ENCODE measurements at places on chromosomes 6 and 20. TPM values are rescaled to one million over a fixed set of nuclear protein-coding genes. Genes with fewer than 3 reads are reported as not detected.

- DNase-seq = no peak
These were observed 16.9 kb upstream of the CSE1L start for GRCh38 chr20:49029203-49029602.

GRCh38 chr6:112606656-112607435 is 259.7 kb downstream of the RFPL4B start:
- no peak for DNase-seq

DNA sequence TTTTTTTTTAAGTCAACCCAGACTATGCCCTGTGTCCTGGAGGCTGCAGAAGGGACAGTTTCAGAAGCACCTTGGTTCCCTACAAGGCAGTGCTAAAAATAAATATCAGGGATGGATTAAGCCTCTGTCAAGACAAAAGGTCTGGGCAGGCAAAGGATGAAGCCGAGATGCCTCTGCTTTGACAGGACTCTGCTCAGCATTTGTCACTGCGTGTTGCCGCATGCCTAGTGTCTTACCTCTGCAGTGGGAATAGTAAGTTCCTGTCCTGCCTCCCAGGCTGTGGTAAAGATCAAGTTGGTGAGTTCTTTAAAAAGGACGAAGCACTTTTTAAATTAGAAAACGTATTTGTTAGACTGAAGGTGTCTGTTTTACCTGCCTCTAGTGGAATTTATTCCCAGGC is 15.1 kb downstream of the AAR2 start:
- no peak for DNase-seq

DNA sequence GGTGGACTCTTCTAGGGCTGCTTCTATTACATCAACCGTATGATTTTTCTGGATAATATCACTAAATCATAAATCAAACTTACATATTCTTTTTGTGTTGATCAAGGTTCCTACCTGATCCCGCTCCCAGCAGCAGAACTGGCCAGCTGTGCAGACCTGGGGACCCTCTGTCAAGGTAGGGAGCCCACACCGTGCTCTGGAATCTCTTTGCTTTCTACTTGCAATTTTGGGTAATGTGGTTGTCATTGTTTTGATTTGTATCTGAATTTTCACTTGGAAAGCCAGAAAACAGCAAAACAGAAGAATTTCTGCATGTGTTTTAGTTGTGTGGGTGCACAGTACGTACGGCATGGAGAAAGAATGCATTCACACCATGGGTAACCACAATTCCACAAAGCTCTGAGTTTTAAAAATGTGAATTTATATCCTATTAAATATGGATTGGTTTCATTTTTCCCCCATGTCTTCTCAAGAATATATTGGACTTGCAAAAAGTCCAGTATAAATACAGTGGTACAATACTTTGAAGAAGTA is 80.1 kb downstream of the ADGRG6 start:
- no peak for DNase-seq

- DNase-seq = no peak
These were observed 14.3 kb upstream of the SIRT5 start for GRCh38 chr6:13559968-13560650.

GRCh38 chr20:41524980-41525613 is 93.1 kb downstream of the CHD6 start:
- DNase-seq = no peak

GRCh38 chr6:105600336-105601260 is 197.7 kb upstream of the PREP start:
- DNase-seq = no peak

DNA sequence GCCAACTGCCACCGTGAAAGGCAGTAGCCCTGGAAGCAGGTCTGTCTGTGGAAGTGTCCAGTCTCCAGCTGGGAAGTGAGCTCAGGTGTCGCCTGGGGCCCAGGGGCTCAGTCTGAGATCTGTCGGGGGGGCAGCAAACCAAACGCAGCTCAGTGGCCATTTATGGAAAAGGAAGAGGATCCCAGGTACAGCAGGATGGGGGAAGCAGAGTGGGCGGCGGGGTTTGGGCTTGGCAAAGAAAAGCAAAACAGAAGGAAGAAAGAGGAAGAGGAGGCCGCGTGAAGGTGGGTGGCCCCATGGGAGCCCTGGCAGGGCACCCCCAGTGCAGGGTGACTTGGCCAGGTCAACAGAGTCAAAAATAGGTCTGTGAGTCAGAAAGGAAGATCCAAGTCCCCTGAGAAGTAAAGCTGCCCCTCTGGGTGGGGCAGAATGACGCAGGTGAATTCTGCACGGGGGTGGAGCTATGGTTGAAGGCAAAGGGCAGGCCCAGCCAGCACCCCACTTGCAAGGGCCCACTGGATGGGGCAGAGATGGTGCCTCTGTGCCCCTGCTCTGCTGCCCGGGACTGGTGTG is 5.3 kb downstream of the PXDC1 start:
- DNase-seq = no peak

DNA sequence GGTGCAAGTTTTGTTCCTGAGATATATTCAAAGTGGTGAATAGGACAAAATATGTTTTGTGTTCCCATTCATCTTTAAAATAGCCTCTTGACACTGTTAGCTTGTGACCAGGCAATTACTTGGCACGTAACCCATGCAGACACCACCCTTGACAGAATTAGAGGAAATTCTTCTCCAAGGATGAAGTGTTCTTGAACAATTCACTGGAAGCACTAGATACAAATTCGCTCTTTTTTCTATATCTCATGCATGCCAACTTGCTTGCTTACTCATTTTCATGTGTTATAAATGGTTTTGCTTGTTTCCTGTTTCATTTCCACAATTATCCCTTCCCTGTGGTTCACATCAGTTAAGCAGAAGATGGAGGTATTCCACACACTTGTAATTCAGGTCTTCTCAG is 105.2 kb upstream of the MAN1A1 start:
- DNase-seq = no peak

- no peak for DNase-seq
These were observed 59.9 kb upstream of the PMEPA1 start for GRCh38 chr20:57769756-57770155.

DNA sequence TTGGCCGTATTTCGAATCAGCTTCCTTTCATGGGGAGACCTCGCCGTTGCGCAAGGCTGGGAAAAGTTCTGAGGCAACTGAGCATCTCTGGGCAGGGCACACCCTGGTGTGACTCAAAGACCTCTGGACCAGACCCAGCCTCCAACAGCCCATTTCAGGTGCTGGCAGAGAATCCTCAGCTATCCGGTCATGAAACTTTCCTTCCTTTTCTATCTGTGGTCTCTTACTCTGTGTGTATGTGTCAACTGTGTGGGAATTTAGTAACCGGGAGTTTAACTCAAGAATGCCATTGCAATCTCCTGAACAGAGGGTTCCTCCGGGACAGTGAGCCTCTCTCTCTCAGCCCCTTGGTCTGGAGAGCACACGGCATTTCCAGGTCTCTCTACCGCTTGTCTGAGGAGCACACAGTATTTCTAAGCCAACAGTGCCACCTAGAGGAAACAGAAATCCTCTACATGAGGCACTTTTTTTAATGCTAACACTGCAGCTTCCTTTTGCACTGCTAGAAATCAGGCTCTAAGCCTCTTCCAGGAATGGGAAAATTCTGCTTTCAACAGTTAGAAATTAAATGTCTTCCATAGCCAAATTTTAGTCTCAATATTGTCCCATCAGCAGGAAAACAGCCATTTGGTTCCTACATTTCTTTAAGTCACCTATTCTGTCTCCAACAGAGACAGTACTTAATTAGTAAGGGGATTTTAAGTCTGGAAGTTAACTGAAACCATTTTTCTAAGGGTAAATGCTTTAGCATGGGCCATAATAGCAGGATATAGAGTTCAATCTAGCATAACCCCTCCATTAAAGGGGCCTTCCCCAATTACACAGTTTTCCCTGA is 32.7 kb downstream of the PLN start:
- peak; percentile 77 for DNase-seq

- DNase-seq = no peak
These were observed 8.8 kb upstream of the BTN3A3 start for GRCh38 chr6:26431258-26432172.

DNA sequence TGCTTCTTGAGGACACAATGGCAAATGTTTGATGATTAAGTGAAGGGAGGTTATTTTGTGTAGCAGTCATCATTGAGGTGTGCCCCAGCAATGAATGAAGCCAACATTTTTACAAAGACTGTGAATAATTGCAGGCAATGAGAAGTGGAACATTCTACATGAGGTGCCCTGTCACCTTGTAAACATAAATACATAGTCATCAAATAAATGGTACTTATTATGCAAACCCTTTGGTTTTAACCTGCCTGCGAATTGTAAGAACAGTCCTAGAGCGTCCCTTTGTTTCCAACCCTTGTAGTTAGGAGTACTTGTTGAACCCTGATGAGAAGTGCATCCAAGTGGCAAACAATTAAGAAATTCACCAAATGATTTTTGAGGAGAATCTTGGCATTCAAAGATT is 7.1 kb upstream of the KIZ start:
- DNase-seq = no peak

DNA sequence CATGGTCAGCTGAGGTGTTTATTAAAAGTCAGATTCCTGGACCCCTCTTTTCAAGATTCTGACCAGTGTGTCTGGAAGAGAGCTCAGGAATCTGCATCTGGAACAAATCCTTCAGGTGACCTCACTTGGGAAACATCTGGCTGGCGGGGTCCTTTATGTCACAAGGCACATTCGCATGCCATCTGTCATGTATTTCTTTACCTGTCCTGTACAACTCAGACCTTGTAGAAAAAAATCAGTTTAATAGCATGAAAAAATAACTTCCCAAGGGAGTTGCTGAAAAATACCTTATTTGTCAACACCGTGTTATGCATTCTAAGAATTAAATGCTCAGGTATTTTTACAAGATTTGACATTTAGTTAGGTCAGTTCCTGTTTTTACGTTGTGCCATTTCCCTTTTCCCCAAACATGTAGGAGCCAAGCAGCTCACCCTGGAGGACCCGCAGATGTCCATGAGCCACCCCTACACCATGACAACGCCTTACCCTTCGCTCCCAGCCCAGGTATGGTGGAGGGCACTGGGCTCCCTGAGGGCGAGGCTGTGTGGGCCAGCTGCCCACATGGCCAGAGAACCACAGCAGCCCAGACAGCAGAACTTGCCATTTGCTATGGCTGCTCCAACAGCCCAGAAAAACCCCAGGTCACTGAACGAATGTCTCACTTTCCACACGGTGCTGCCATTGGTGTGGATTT is 4.0 kb downstream of the IRF4 start:
- peak; percentile 33 for DNase-seq

- DNase-seq = peak; percentile 30
These were observed 62.5 kb upstream of the TIAM2 start for GRCh38 chr6:154932515-154933027.

GRCh38 chr6:33700391-33701050 is 11.0 kb downstream of the UQCC2 start:
- DNase-seq = peak; percentile 86

DNA sequence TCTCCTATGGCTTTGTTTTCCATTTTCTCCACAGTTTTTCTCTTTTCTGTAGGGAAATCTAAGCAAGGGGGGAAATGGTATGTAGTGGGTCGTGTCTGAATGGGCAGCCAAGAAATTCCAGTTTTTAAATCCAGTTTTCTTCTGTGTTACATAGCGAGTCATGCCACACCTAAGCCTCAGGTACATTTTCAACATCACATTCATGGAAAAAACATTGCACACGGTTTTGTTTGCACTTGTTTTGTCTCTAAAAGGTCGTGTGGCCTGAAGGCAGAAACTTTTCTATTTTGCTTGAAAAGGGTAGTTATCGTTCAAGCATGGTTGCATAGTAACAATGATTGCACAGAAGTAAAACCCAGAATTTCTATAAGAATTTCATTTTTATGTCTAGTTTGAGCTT is 70.5 kb downstream of the MOXD1 start:
- no peak for DNase-seq

DNA sequence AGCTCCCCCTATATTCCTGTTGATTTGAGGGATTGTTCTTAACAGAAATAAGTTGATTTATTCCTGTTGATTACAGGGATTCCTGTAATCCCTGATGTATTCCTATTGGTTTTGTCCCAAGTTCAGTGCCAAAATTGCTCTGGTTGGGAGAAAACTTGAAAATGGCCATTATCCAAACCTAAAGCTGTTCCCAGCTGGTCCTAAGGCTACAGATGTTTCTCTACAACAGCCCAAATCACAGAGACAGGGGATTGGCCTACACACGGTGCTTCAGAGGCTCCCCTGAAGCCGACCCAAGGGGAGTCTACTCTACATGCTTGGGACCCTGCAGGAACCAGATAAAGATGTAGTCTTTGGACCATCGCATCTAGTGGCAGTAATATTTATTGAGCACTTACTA is 99.0 kb upstream of the AKAP12 start:
- no peak for DNase-seq

DNA sequence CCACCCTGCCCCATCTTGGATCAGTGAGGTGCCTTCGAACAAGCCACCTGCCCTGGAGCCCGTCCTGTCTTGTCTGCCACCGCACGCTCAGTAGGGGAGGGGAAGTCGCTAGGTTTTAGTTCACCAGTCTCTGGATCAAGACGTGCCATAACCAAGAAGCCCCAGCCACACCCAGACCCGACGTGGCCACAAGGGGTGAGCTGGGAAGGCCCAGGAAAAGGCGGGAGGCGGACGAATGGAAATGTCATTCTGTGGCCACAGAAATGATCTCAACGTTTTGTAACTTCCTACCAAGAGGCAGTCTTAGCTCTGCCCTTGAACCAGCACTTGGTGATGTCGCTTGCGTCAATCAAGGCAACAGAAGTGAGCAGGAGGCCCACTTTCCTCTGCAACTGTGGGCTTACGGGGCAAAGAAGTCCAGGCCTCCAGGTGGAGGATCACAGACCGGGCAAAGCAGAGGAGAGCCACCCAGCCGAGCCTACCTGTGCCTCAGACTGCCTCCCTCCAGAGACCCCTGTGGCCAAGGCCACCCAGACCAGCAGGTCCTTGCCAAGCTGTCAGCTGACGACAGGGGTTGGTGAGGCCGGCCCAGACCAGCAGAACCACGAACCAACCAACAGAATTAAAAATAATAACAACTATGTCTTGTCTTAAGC is 14.5 kb downstream of the GMEB2 start:
- DNase-seq = no peak

- no peak for DNase-seq
These were observed 297.6 kb downstream of the CDH26 start for GRCh38 chr20:60255866-60256265.

- no peak for DNase-seq
These were observed 63.4 kb upstream of the PMEPA1 start for GRCh38 chr20:57773059-57773815.

DNA sequence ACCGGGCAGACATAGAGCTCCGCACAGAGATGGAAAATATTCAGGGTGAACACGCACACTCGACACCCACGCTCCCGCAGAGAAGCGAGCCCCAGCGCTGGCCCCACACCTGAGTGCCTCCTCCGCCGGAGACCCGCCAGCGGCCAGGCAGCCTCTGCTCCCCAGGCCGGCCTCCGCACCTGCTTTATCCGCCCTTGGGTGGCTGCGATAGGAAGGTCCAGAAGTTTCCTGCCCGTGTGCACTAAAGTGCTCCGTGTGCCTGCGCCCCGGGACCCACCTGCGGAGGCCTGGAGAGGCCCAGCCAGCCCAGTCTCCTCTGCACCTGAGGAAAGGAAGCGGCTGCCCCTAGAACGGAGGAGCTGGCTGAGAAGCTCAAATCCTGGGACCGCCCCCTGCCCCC is 10.8 kb upstream of the FOXC1 start:
- no peak for DNase-seq

- DNase-seq = peak; percentile 81
These were observed 21.6 kb upstream of the MTRF1L start for GRCh38 chr6:153023977-153024708.

The IYD gene
- not detected for total RNA-seq

The CST5 gene
- 0.26 TPM for total RNA-seq

The ULBP2 gene
- 0.37 TPM for total RNA-seq

The CUL9 gene
- total RNA-seq = 18.1 TPM

The MCM9 gene
- total RNA-seq = 15.8 TPM

The MRPL14 gene
- total RNA-seq = 60.0 TPM

The TP53TG5 gene
- not detected for total RNA-seq

The RAET1L gene
- not detected for total RNA-seq

The CAPN11 gene
- not detected for total RNA-seq

The RSPH4A gene
- total RNA-seq = 0.21 TPM

The MAFB gene
- 1.2 TPM for total RNA-seq
